HTR-8/SVneo (cell line): ENCODE measurements at places on chromosomes 4 and X.

DNA sequence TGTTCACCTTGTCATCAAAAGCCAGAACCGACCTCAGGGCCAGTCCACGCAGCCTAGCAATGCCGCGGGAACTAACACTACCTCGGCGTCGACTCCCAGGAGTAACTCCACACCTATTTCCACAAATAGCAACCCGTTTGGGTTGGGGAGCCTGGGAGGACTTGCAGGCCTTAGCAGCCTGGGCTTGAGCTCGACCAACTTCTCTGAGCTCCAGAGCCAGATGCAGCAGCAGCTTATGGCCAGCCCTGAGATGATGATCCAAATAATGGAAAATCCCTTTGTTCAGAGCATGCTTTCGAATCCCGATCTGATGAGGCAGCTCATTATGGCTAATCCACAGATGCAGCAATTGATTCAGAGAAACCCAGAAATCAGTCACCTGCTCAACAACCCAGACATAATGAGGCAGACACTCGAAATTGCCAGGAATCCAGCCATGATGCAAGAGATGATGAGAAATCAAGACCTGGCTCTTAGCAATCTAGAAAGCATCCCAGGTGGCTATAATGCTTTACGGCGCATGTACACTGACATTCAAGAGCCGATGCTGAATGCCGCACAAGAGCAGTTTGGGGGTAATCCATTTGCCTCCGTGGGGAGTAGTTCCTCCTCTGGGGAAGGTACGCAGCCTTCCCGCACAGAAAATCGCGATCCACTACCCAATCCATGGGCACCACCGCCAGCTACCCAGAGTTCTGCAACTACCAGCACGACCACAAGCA lies 898 bp downstream of the UBQLN2 start:
- no peak for DNase-seq

- peak; percentile 77 for DNase-seq
Observed at GRCh38 chr4:13920901-13921300, 293.4 kb upstream of the BOD1L1 start.

DNA sequence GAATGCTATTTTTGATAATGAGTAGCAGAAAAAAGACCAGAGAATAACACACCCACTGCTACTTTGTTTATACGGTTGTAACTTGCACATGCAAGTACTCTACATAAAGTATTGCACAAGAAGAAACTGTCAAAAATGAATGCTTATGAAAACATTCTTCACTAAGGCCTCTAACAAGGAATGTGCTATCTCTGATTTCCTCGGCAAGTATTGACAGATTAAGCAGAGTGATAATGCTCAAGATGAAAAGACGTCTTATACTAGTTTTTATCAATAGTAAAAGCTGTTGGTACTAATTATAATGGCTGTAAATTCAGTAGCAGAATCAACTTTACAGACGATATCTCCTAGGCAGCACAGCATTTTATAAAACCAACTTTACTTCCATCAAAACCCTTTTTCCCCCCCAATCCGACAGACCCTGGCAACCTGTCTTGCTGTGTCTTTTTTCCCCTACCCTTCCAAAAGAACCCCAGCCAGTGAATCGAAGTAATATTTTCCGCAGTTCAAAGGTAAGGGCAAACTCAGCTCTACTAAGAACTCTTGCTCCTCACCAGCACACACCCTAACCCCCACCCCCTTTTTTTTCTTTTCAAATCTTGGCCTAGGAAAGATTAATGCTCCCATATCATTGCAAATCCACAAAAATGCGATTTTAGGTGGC lies 1.5 kb downstream of the FRYL start:
- DNase-seq: peak; percentile 18

DNA sequence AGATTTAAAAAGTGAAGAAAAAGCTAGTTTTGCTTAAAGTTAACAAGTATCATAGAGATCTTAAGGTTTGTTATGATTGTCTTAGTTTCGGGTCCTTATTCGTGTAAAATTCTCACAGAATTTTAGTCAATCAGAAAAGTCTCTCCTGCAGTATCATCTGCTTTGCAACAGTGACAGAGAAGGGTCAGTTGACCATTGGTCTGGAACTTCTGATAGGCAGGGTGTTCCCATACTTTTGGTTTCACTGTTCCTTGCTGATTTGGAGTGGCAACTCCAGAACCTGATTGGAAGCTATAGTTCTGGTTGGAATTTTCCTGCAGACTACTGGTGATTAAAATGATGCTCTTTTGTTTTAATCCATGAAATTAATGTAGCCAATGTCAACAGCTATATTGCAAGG lies 1.8 kb downstream of the IL15 start:
- no peak for DNase-seq

- no peak for DNase-seq
Observed at GRCh38 chrX:131646106-131646505, 102.2 kb downstream of the OR13H1 start.

- no peak for DNase-seq
Observed at GRCh38 chr4:107951551-107951950, 20.2 kb downstream of the CYP2U1 start.

DNA sequence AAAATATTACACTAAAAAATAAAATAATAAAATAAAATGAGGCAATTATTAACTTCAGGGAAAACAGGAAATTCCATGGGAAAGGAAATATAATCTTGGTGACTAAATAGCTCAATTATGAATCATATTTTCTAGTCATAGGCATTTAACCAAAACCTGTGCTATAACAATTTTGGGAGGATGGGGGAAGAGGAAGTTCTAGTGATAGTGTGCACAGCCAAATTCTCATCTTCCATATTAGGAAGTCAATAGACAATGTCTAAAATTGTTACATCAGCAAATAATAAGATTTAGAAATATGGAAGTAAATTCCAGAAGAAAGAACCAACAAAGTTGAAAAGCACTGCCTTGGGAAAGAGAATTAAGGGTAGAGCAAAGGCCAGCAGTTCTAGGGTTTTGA lies 2.8 kb downstream of the AWAT2 start:
- DNase-seq: no peak

GRCh38 chr4:87657525-87657924 lies 7.4 kb downstream of the DMP1 start:
- peak; percentile 27 for DNase-seq

GRCh38 chrX:52277666-52278065 lies 91.2 kb upstream of the XAGE2 start:
- no peak for DNase-seq

- no peak for DNase-seq
Observed at GRCh38 chrX:10496345-10496965, 123.9 kb downstream of the MID1 start.
